Right ventricle myocardium superior (tissue), 1 donor: ENCODE measurements at places on chromosomes 3 and 15.

- DNase-seq, result no peak
These were observed 7.2 kb downstream of the RTF1 start for GRCh38 chr15:41423979-41424659.

- DNase-seq, result no peak
These were observed 87.2 kb downstream of the USP13 start for GRCh38 chr3:179739816-179740594.

DNA sequence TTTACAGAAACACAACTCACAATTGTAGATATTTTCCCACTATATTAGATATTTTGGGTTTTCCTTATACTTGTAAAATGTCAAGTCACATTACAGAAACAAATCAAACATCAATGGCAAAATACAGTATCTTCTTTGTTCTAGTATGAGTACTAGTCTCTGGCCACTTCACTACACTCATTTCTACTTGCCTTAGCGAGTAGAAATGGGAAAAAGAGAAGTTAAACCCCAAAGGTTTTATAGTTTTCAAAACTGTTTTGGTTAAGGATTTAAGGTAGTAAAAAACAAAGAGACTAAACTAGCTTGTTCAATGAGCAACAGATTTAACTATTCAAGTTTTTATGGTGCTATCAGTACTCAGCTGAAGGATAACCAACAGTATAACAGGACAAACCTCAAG lies 81.7 kb downstream of the BTD start:
- no peak for DNase-seq

DNA sequence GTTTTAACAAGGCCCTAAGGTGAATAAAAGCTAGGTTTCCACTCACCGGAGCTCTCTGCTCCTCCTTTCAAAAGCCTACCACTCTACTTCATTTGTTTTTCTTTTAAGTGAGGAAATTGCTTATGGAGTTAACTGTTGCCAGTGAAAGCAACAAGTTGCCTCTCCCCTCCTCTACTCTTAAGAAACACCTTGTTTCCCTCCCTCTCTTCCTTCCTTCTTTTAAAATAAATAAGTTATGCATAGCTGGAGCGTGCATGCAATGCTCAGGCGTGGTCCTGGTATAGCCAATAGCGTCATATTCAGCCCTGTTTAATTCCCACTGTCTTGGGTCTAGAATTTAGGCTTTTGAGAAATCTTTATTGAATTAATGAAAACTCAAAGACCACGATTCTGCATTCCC lies 101.1 kb upstream of the IGF1R start:
- no peak for DNase-seq

DNA sequence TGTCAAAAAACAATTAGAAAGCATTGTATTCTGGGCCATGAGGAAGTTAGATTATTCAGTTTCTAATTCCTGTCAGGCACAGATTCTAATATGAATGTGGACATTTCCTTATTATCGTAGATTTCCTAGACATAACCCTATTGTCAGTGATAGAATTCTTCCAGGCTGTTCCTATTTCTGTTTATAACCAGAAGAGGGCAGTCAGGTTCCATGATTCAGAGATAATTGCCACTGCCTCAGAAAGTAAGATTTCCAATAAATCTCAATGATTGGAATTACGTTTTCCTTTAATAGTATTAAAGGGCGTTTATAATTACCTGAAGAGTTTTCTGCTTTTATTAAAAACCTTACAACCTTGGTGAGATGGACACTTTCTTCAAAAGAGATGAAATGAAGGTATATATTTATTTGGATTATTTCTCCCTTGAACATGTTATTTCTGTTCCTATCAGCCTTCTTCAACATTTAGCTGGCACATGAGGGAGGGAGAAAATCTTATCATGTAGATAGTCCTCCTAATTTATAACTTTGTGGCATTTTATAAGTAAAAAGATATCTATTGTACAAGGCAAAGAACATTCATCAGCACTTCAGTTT lies 439.2 kb downstream of the MCTP2 start:
- DNase-seq, result no peak

GRCh38 chr15:59591356-59591755 lies 20.2 kb upstream of the GCNT3 start:
- DNase-seq, result no peak
